NCI-H1930 (cell line): ENCODE measurements at places on chromosomes 1 and 21.

- DNase-seq: peak; percentile 8
These were observed 34.0 kb downstream of the ST6GALNAC5 start for GRCh38 chr1:76901158-76901767.

DNA sequence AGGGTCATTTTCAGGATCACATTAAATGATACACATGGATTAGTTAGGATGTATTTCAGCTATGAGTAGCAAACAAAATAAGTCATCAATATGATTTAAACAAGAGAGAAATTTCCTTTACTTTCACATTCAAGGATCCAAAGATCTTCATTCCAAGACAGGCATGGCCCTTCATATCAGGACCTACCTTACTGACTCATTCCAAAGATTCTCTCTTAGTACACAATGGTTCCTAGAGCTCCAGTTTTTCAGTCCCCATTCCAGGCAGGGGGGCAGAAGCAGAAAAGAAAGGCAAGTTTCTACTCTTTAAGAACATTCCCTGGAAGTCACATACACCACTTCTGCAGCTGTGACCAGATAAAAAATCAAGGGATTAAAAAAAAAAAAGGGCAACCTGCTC lies 23.7 kb downstream of the RGS2 start:
- DNase-seq: no peak

DNA sequence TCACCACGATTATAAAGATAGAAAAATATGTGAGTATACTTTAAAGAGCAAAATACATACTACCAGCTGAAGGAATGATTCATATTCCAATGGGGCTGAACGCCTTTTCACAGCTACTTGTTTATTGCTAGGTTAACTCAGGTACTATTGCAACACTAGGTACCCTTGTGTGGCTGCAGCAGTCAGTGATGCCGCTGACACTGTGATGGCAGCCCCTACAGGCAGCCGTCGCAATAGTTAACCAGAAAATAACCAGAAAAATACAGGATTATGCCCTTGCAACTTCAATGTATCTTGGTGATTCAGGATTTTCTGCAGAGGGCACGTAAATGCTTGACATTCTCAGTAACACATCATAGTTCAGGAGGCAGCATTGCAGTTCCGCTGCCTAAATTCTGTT lies 1.6 kb upstream of the MARK1 start:
- DNase-seq: no peak

- no peak for DNase-seq
These were observed 61.1 kb downstream of the GADD45A start for GRCh38 chr1:67745875-67746698.

DNA sequence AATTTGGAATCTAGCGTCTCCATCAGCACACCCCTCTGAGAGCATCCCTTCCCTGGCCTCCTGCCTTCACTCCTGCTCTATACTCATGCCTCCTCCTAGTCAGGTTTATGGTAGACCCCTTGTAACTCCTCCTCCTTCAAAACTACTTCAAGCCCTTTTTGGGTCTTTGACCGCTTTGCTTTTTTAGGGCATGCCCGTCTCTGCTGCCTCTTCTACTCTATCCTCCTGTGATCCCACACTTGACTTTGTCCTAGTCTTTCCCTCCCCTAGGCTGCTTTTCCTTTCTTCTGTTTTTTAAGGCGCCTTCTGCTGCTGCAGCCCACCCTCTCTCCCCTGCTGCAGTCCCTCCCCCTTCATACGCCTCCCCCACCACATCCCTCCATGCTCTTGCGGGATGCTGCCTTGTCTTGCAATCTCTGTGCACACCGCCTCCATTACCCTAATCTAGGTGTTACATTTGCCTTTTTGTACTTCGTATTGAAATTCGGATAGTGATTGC lies 1.5 kb downstream of the SNX27 start:
- no peak for DNase-seq

DNA sequence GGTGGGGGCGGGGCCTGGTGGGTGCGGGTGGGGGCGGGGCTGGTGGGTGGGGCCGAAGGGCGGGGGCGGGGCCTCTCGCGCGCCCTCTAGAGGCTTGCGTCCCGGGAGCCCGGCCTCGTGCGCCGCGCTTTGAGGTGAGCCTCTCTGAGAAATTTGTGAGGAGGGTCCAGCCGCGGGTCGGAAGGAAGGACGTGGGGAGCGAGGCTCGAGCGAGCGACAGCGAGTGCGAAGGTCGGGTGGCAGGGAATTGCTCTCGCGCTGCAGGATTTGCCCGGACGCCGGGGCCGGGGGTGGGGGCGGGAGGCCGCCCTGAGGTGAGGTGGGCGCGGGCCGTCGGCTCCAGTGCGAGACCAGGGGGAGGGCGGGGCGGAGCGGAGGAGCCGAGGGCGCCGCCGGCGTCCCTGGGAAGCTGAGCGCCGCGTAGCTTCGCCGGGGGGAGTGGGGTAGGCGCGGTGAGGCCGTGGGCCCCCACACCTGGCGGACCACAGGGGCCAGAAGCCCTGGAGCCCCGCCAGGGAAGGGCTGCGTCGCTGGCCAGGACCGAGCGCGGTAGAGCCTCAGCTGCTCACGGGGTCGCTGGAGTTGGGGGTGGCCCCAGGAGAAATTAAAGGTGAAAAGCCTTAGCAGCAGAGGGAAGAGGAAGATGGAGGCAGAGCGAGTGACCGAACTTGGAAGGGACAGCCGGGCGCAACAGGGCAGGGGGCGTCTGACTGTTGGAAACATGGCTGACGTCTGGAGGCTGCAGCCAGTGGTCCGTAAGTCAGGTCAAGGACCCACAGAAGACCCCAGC lies 754 bp upstream of the LSS start:
- DNase-seq: peak; percentile 84

GRCh38 chr1:55304229-55304740 lies 89.1 kb upstream of the USP24 start:
- no peak for DNase-seq

DNA sequence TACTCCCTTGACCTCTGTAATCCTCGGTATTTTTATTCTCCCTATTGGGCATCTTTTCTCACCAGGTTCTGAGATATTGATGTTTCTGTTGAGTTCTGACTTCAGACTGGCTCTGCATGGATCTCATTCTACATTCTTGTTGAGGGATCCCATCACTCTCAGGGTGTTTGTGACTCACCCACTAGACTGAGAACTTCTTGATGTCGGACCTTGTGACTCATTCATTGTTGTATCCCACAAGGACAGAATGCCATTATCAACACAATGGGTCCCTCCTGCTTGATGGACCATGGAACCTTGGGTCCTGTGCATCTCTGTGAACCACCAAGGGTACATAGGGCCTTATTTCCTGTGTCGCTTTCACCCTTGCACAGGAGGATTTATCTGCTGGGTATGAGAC lies 174.1 kb downstream of the PBX1 start:
- DNase-seq: no peak

DNA sequence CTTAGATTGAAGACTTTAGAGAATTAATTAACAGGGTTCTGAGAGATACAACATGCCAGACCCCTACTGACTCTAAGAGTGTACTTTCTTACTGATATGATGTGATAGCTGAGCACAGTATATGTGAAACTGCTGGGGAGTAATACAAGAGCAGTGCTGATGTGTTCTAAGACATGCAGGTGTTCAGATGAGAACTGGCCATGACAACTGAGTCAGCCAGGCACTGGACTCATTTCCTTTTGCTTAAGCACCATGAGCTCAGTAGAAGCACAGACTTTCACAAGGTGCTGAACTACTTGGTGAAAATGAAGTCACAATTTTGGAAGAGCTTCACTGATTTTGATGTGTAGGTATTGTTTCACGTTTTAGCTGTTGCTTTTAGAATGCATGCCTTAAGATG lies 15.9 kb upstream of the POGZ start:
- DNase-seq: no peak

DNA sequence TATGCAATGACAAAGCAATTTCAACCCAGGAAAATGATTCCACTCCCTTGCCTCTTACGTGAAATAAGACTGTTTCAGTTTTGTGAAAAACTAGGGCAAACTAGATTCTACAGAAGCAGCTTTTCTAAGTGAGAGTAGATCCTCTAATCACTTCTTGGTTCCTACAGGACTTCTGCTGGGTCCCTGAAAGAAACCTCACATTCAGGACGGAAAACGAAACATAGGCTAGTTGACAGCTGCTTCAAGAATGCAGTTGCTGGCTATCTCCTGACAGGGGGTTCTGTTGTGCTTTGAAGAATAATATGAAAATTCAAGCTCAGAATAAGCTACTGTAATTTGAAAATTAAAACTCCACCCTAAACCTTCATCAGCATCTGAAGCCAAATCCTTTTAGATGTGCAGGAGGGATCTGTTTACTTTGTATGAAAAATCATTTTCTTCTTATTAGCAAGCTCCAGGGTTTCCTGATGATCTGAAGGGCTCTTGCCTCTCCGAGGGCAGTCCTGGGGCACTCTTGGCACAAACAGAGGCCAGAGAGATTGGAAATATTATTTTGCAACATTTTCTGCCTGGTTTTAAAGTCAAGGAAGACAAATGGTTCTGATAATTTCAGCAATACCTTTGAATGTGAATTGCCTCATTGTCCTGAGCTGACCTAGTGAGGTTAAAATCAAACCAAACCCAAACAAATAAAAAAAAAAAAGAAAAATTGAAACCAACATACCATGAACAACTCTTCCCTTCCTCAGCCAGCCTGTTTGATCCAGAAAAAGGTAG lies 55.0 kb downstream of the NTMT2 start:
- no peak for DNase-seq

DNA sequence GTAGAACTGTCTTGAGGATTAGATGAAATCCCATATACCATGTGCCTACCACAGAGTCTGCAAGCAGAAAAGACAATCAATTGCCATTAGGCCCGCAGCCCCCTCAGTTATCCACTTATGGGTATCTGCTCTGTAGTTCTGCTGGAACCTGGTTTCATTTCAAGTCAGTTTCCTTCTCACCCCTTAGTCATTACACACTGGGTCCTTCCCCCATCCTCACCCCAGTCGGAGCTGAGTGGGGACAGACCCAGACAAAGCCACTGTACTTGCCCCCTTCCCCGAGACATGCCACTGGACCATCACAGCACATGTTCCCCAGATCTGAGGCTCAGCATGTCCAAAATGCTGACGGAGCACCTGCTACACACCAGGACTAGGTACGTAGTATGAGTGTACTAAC lies 21.2 kb downstream of the PGLYRP3 start:
- no peak for DNase-seq

GRCh38 chr1:116902723-116903383 lies 6.9 kb upstream of the PTGFRN start:
- no peak for DNase-seq

- DNase-seq: no peak
These were observed 32.8 kb upstream of the CSF3R start for GRCh38 chr1:36515315-36516138.

DNA sequence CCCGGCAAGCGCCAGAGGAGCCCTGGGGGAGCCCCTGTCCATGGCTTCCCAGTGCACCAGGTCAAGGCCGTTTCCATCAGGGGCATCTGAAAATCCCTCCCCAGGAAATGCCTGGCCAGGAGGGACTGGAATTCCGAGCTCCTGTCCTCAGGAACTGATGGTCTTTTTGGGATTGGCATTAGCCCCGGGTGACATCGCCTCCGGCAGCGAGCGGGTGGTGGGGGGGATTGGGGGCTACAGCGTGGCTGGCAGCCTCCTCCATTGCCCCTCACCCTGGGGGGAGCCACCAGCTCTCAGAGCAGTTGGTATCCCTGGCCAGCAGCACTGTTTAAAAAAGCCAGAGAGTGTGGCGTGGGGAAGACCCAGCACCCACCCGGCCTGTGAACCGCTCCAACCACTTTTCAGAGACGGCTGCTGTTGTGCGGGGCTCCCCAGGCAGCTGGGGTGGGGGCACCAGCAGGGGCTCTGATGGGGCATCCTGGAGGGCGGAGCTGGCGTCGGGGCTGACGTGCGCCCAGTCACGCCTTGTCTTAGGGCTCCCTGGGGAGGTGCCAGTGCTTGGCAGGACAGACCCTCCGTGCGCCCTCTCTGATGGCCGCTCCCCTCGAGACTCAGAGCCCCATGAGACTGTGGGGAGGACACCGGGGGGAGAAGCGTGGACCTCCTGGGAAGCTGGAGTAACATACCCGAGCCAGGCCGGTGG lies 62.9 kb upstream of the TTC34 start:
- DNase-seq: no peak

GRCh38 chr1:200520735-200521134 lies 99.8 kb downstream of the KIF14 start:
- DNase-seq: no peak

DNA sequence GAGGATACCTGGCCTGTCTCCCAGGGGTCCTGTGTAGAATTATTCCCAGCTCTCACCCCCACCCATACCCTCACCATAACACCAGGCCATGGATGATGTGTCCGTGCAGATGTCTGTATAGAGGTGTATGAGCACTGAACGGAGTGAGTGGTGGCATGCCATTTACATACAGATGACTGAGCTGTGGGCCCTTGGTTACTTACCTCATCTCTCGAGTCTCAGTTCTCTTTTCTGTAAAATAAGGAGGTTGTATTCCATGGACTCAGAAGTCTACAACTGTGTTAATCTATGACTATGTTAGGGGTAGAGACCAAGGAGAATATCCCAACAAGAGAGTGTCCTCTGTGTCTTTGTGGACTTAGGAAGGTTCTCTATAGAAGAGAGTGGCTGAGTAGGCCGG lies 65.6 kb upstream of the CD1D start:
- DNase-seq: no peak

GRCh38 chr1:19582318-19582717 lies 61.8 kb upstream of the NBL1 start:
- DNase-seq: peak; percentile 37

- no peak for DNase-seq
These were observed 365.1 kb upstream of the VAMP3 start for GRCh38 chr1:7405844-7406500.

DNA sequence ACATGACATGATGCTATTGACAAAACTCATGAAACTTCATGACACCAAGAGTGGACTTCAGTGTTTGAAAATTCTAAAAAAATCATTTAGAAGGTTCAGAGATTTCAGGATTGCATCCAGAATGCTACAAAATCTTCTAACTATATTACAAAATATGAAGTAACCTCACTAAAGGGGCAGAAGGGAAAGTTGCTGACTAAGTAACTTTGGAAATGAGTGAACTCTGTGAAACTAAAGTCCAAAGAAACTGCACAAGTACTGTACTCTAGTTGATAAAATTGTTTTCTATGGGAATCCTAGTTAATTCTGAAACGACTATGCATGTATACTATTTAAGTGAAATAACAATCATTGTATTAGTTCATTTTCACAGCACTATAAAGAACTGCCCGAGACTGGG lies 184.4 kb downstream of the LYPLAL1 start:
- no peak for DNase-seq
